ENCODE measurements at places on chromosomes 6 and 20.

DNA sequence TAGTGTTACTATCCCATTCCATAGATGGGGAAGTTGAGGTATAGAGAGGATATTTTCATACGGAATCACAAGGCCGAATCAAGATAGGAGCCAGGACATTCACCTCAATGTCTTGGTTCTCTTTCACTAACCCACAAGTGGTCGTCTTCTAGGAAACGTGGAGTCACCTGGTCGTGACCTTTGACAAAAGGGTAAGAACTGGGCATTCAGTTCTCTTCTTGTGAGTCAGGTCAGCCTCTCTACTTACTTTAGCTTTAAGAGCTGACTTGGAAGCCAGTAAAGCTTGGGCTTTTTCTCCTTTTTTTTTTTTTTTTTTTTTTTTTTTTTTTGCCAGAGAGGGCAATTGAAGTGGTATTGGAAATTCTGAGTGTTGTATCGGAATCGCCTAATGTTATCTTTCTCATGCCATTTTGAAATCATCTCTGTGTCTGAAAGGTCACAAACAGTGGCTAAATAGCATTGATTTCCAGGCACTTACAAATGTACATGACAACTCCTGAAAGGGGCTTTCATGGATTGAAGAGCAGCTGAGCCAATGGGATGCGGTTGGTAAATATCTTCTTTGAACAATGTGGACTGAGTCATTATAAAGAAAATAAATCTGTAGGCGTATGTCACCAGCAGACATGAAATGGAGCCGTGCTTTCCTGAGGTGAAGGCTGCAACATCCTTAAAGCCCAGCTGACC is 356.9 kb downstream of the KIF16B start:
- no peak for DNase-seq

GRCh38 chr6:145112711-145113148 is 622.6 kb downstream of the EPM2A start:
- no peak for DNase-seq

DNA sequence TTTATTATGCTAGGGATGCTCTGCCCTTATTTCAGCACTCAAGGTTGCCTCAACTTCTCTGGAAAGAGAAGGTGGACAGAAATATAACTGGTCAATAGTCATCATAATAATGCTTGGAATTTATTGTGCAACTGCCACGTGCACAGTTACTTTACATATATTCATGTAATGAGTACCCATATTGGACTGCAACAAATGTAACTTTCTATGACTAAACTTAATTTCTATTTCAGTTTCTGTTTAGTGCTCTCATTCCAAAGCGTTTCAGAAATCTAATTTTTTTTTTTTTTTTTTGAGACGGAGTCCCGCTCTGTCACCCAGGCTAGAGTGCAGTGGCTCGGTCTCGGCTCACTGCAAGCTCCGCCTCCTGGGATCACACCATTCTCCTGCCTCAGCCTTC is 28.3 kb upstream of the CD83 start:
- DNase-seq, result no peak

DNA sequence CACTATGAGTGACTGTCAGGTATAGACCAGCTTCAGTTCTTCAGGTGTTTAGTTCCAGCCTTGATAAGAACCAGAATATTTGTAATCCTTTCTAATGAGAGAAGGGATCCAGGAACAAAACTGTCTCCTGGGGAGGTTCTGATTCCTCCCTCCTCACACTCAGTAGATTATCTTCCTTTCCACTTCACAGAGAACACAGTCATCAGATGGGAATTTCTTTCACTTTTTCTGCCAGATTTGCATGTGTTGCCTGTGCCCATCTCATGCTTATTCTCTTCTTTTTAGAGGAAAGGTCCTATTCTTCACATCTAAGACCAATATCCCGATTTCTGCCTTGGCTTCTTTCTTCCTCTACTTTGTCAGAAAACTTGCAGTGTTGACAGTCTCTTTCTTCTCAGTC is 50.8 kb downstream of the CD109 start:
- no peak for DNase-seq

- no peak for DNase-seq
Measured at GRCh38 chr20:38275815-38276550, 15.4 kb upstream of the KIAA1755 start.

- no peak for DNase-seq
Measured at GRCh38 chr6:33751771-33752645, 5.3 kb upstream of the IP6K3 start.

- no peak for DNase-seq
Measured at GRCh38 chr6:3226042-3226441, 1.4 kb downstream of the TUBB2B start.

DNA sequence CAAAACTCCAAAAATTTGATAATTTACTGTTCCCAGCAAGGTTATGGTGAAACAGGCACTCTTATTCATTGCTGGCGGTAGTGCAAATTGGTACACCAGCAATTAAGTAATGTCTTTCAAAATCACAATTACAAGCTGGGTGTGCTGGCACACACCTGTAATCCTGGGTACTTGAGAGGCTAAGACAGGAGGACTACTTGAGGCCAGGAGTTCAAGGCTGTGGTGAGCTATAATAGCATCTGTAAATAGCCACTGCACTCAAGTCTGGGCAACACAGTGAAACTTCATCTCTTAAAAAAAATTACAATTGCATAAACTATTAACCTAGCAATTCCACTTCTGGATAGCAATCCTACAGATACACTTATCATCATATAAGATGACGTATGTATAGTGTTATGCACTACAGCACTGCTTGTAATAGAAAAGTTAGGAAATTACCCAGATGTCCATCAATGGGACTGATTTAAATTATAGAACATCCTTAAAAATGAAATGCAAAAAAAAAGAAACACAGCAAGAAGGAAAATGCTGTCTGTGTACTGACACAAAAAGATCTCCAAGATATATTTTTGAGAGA is 31.4 kb downstream of the NCOA6 start:
- DNase-seq, result no peak

DNA sequence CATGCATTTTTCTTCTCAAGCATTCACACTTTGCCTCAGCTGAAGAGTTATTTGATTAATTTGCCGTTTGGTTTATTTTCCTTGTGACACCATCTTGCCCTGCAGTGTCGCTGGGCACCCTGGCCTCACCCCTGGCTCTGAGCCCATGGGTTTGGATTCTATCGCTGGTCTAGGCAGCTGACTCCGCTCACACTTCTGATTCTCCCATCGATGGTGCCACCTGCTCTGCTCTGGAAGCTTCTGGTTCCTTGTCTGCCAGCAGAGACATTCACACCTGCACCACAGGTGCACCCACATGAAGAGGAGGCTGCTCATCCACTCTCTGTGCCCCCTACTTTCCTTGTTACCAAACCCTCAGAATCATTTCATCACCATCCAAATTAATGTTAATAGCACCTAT is 291.6 kb upstream of the CDH4 start:
- DNase-seq, result no peak

GRCh38 chr6:107665382-107665781 is 158.7 kb downstream of the SCML4 start:
- no peak for DNase-seq

- peak; percentile 57 for DNase-seq
Measured at GRCh38 chr6:131136021-131136786, 937 bp downstream of the AKAP7 start.

GRCh38 chr6:151773382-151773781 is 34.1 kb upstream of the ESR1 start:
- DNase-seq, result no peak

DNA sequence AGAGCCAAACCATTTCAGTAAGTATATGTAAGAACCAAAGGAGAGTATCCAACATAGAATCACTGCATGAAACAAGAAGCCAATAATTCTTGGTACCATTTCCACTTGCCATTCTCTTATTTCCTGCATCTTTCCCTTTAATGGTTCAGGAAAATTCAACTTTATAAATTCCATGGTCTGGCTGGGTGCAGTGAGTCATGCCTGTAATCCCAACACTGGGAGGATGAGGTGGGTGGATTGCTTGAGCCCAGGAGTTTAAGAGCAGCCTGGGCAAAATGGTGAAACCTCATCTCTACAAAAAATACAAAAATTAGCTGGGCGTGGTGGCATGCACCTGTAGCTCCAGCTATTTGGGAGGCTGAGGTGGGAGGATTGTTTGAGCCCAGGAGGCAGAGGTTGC is 21.2 kb downstream of the NHLRC1 start:
- no peak for DNase-seq

GRCh38 chr6:38027685-38028373 is 208.3 kb downstream of the ZFAND3 start:
- DNase-seq, result no peak

GRCh38 chr6:116200619-116201249 is 53.1 kb downstream of the TSPYL4 start:
- no peak for DNase-seq

GRCh38 chr6:156777577-156778453 is 637 bp downstream of the ARID1B start:
- DNase-seq, result no peak

DNA sequence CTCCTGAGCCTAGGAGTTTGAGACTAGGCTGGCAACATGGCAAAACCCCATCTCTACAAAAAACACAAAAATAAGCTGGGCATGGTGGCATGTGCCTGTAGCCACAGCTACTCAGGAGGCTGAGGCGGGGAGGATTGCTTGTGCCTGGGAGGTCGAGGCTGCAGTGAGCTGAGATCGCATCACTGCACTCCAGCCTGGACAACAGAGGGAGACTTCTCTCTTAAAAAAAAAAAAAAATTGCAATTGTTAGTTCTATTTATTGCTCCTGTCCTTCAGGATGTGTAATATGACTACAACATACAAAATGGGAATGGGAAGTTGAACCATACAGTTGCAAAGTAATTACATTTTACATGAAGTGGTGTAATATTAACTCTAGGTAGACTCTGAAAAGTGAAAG is 8.1 kb upstream of the AARS2 start:
- DNase-seq, result no peak

- no peak for DNase-seq
Measured at GRCh38 chr6:142548566-142548965, 246.8 kb downstream of the ADGRG6 start.

- DNase-seq, result no peak
Measured at GRCh38 chr20:32474967-32475811, 109.9 kb downstream of the NOL4L start.

DNA sequence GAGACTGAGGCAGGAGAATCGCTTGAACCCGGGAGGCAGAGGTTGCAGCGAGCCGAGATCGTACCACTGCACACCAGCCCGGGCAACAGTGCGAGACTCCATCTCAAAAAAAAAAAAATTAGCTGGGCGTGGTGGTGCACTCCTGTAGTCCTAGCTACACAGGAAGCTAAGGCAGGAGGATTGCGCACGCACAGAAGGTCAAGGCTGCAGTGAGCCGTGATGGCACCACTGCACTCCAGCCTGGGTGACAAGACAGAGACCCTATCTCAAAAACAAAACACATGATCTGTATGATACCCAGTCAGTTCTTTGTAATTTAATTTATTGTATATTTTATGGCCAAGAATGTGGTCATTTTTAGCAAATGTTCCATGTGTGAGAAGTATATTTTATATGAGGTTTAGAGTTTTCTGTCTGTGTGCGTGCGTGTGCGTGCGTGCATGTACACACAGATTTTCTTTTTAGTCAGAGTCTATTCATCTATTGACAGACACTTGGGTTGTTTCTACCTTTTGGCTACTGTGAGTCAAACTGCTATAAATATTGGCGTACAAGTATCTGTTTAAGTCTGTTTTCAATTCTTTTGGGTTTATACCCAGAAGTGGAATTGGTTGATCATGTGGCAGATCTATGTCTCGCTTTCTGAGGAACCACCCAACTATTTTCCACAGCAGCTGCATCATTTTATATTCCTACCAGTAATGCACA is 22.2 kb upstream of the MYL9 start:
- DNase-seq, result no peak

DNA sequence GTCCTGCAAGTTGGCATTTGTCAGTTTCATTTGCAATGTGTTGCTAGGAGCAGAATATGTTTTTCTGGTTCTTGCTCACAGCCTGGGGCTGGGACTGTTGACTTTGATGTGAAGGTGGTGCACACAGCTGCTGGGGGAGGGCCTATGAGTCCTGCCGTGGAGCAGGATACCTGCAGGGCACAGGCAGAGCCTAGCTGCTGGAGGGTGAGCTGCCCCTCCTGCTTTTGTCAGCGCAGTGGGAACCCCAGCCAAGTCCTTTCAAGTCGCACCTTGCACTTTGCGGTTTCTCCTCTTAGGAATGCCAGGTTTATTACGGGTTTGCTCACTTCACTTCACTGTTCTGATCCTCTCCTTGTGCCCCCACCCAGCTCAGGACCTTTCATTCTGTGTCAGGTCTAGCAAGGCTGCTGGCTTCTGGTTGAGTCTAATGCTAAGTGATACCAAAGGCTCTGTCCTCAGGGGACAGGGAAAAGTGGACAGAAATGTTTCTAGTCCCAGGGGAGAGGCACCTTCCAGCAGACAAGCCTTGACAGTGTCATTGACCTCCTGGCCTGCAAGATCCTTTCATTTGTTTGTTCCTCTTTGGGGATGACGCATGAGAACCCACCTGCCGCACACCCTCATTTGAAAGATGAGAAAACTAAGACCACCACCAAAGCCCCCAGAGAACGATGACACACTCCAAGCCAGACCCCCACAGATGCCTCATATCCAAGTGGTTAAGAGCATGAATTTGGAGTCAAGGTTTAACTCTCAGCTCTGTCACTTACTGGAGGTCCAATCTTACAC is 2.7 kb upstream of the SPO11 start:
- no peak for DNase-seq

DNA sequence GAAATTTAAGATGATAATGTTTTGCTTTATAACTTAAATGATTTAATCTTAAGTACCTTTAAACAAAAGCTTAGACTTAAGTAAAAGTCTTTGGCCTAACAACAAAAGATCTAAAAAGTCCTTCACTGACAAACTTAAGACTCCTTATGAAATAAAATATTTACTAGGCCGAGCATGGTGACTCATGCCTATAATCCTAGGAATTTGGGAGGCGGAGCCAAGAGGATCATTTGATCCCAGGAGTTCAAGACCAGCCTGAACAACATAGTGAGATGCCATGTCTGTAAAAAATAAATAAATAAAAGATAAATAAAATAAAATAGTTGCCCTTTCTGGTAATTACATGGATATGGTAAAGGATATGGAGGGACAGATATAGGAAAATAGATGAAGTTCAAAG is 12.4 kb downstream of the KATNA1 start:
- no peak for DNase-seq

GRCh38 chr20:37449276-37449675 is 71.8 kb upstream of the NNAT start:
- no peak for DNase-seq

DNA sequence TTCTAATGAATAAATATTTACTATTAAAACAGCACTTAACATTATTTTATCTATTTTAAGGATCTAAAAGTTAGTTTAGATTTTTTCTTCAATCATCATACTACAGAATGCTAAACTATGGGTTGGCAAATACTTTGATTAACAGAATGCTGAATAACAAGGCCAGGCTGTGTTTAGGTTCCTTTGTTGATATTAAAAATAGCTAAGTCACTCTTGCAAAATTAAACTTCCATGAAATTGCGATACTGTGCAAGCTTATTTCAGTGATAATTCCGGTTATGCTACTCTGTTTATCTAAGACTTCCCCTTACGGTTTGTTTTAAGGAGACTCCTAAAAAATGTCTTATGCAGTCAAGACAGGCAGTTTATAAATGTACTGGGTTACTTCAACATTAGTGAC is 2.8 kb downstream of the RNF24 start:
- no peak for DNase-seq

GRCh38 chr6:134063121-134063965 is 10.9 kb upstream of the SLC2A12 start:
- no peak for DNase-seq

- no peak for DNase-seq
Measured at GRCh38 chr6:12324748-12325147, 34.6 kb downstream of the EDN1 start.

GRCh38 chr6:33664506-33665057 is 43.5 kb downstream of the ITPR3 start:
- DNase-seq, result no peak

GRCh38 chr6:129269891-129270290 is 387.0 kb downstream of the LAMA2 start:
- no peak for DNase-seq

GRCh38 chr20:63458170-63459069 is 14.0 kb downstream of the KCNQ2 start:
- no peak for DNase-seq

All from cerebellar nuclear complex (tissue), 1 donor.